Fibroblast of the aortic adventitia (primary cell): ENCODE measurements at places on chromosomes 3 and 15. TPM values are rescaled to one million over a fixed set of nuclear protein-coding genes. Genes with fewer than 3 reads are reported as not detected.

MCTP2 gene
- 3.9 and 6.0 TPM in 2 replicates for total RNA-seq

WNT5A gene
- total RNA-seq = 5.8 and 42.4 TPM in 2 replicates

PPP1R14D gene
- total RNA-seq = not detected in 2 replicates

DMXL2 gene
- total RNA-seq = 26.6 and 29.5 TPM in 2 replicates

GOLGA8K gene
- total RNA-seq = 0.65 TPM in 1 of 2 replicates, not detected in the other

UBAP1L gene
- 2.1 and 3.8 TPM in 2 replicates for total RNA-seq
